CD8-positive, alpha-beta memory T cell (primary cell): ENCODE measurements at places on chromosomes 2 and 18. TPM values are rescaled to one million over a fixed set of nuclear protein-coding genes. Genes with fewer than 3 reads are reported as not detected.

C2orf80 gene
- not detected for total RNA-seq

GPR39 gene
- total RNA-seq, result not detected

OSBPL6 gene
- 1.2 TPM for total RNA-seq

DNA sequence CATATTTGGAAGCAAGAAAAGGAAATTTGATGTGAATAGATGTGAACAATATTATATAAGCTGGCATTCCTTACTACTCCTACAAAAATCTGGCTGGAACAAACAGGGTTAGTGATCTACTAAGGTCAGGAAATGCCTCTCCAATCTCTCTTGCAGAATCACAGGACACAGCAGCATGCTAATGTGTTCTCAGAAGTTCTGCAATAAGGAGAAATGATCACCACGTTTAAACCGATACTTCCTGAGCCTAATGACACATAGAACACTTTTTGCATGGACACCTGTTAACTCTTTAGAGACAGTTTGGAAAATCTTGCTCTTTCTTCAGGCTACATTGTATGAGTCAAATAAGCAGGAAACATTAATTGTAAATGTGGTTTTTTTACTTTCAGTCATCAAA lies 89.6 kb upstream of the MAP3K20 start:
- no peak for DNase-seq

MOGAT1 gene
- not detected for total RNA-seq

DNA sequence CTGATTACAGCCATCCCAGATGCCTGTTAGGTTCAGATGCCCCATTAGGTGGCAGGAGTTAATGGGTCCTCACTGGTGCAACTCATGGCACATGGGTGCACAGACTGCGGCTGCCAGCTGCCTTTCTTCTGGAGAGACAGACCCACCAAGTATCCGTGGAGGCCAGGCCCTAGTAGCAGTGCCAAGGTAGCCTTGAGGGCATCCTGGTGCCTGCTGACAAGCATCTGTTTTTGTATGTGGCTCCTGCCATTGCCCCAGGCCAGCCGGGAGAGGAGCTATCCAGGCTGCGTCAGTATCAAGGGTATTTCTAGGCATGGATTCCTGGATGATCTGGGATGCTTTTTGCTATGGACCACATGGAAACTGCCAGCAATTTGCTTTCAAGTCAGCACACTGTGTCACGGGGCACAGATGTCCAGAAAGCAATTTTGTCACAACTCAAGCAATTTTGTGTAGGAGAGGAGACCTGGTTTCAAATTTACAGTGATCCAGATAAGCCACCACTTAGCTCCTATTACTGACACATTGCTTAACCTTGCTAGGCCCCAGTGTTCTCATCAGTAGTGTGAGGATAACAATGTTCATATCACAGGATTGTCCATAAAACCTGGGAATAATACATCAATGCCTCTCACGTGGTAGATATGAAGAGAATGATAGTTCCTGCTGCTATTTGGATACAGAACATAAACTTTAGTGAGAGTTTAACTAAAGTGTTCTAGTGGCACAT lies 815.1 kb upstream of the RAB6C start:
- DNase-seq, result no peak

DNA sequence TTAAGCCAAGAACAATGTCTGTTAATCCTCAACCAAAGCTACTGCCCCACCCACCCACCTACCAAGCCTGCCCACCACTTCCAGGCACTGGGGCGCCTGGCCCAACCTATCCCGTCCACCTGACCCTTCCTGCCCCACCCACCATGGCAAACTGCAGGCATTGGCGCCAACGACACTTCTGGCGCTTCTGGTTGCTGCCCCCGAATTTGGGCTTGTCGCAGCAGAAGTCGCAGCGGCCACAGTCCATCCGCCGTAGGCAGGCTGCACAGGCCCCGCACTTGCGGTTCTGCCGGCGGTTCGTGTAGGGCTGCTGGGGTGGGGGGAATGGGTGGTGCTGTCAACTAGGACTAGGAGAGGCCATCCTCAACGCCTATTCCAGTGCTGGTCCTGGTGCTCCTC lies 7.3 kb downstream of the MBD1 start:
- no peak for DNase-seq

GNAL gene
- 0.04 TPM for total RNA-seq

- peak; percentile 6 for DNase-seq
These were observed 278.0 kb downstream of the NEDD4L start for GRCh38 chr18:58321986-58322385.

DNA sequence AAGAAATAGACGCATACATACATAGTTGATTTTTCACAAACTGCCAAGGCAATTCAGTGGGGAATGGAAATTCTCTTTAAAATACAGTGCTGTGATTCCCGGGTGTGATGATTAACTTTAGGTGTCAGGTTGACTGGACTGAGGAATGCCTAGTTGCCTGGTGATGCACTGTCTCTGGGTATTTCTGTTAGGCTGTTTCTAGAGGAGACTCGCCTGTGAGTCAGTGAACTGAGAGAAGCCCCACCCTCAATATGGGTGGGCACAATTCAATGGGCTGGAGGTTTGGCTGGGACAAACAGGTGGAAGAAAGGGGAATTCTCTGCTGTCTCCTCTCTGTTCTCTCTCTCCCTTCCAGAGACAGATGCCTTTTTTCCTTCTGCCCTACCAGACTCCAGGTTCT lies 187.6 kb downstream of the ARHGAP28 start:
- no peak for DNase-seq

- no peak for DNase-seq
These were observed 27.9 kb upstream of the SPTBN1 start for GRCh38 chr2:54428108-54428831.

DNA sequence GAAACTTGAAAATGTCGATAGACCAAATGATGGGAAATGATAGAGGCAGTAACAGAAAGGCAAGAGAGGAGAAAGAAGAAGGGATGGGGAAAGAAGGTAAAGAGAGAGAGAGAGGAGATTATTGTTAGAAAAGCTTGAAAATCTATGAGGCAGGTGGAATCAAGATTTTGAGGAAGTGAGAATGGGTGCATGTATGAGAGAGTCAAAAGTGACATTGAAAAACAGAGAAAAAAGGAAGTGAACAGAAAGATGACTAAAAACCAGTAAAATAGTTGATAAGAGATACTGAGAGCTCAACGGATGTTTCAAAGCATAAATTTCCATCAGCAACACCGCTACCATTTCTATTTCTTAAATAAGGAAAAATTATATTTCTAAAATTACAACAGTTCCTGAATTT lies 327.4 kb upstream of the CWC22 start:
- no peak for DNase-seq

DNA sequence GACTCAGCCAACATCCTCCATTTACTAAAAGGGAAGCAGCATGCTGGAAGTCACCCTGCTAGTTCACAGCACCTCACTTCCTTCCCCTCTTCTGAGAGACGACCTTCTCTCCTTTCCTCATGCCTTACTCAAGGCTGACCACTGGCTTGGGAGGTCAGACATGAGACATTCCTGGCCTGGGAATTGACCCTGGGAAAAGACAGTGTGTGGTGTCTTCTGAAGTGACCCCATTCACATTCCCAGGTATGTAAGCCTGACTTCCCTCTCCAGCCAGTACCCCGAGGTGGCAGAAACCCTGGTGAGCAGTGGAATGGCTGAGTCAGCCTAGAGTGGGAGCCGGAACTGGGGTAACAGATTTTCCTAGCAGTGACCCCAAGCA lies 92.4 kb downstream of the PLB1 start:
- no peak for DNase-seq

- DNase-seq, result no peak
These were observed 182.5 kb downstream of the TCF4 start for GRCh38 chr18:55405475-55405874.

B4GALT6 gene
- 5.1 TPM for total RNA-seq

GRCh38 chr2:74357627-74358026 lies 14.4 kb upstream of the SLC4A5 start:
- no peak for DNase-seq

GRCh38 chr2:210997373-210997772 lies 441.0 kb downstream of the CPS1 start:
- DNase-seq, result no peak

- no peak for DNase-seq
These were observed 12.7 kb downstream of the DGUOK start for GRCh38 chr2:73939419-73939818.

DNA sequence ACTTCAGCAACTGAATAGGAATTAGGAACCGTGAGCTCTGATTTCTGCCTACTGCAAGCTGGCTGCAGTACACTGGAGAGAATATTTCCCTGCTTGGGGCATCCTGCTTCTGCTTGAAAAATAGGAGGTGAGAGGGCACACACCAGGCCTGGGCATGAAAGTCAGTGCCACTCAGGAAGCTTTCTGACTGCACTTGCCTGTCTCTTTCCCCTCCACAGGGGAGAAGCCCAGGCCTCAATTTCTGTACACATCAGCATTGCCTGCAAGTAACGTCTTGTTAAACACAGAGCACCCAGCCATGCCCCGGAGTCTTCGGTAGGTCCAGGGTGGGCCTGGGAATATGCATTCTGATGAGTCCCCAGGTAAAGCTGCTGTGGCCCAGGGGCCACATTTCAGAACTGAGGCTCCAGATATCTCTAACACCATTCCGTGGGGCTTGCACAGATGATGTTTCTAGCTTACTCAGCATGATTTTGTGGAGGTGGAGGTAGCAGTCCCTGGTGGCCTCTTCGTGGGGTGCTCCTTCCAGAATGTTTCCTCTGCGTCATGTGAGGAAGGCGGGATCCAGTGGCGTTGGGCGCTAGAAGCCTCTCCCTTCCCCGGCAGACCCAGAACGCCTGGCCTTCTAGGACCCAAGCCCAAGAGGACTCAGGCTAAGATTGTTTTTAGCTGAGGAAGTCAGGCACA lies 114.1 kb downstream of the ZBTB7C start:
- no peak for DNase-seq

ANKRD62 gene
- total RNA-seq, result not detected

TLX2 gene
- 0.37 TPM for total RNA-seq

GRCh38 chr18:75677696-75678455 lies 250.4 kb upstream of the SMIM21 start:
- no peak for DNase-seq
